ENCODE measurements at places on chromosomes 11 and 22.

DNA sequence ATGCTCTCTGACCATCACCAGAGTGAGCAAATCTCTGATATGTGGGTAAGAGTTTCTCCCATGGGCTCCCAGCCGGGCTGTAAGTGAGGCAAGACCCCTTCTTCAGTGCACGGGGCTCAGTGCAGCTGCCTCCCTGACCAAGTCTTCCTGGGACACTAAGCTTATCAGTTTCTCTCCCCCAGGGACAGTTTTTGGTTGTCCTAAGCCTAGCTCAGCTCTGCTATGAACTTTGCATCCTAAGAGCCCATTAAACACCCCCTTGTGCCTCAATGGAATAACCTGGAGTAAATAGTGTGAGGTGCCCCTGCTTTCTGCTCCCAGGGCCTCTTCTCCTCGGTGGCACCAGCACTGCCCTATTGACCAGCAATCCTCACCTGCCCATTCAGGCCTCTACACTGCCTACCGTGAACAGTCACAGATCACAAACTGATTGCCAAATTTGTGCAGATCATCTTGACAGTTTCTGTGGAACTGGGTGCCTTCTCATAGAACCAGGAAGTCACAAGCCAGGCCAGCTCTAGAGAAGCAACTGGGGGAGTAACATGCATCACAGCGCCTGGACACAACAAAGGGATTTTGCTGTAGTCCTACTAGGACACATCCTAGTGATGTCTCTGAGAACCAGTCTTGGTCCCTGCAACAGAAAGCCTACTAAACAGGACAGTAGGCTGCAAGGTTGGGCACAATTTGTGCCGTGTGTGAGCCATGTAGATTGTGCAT is 19.5 kb upstream of the IGLL5 start:
- no peak for DNase-seq

- no peak for DNase-seq
These were observed 28.2 kb downstream of the ZBED4 start for GRCh38 chr22:49881856-49882255.

GRCh38 chr22:48804811-48805301 is 1022.8 kb downstream of the BRD1 start:
- DNase-seq = no peak

- DNase-seq = peak; percentile 65
These were observed 25.2 kb downstream of the FLRT1 start for GRCh38 chr11:64060861-64061444.

GRCh38 chr22:50150161-50151129 is 20.1 kb upstream of the PANX2 start:
- DNase-seq = no peak

GRCh38 chr11:48054994-48055291 is 74.6 kb downstream of the PTPRJ start:
- no peak for DNase-seq

DNA sequence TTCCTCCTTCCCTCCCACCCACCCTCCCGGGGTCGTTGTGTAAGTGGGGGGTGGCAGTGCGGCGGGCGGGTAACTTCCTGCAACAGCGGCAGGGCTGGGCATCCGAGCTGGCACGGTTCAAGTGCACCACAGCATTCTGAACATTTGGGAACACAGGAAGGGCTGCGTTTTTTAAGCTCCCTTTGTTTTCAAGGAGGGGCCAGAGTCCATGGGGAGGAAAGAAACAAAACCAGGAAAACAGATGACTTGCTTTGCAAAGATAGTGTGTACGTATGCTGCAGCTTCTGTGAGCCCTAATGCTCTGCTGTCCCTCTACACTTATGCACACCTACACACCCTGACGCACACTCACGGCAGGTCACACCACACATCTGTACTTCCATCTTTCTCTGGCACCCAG is 152.5 kb downstream of the FBXO7 start:
- no peak for DNase-seq

GRCh38 chr11:64967375-64967774 is 4.5 kb downstream of the MAJIN start:
- no peak for DNase-seq

- no peak for DNase-seq
These were observed 10.2 kb upstream of the ST3GAL4 start for GRCh38 chr11:126345283-126345682.

DNA sequence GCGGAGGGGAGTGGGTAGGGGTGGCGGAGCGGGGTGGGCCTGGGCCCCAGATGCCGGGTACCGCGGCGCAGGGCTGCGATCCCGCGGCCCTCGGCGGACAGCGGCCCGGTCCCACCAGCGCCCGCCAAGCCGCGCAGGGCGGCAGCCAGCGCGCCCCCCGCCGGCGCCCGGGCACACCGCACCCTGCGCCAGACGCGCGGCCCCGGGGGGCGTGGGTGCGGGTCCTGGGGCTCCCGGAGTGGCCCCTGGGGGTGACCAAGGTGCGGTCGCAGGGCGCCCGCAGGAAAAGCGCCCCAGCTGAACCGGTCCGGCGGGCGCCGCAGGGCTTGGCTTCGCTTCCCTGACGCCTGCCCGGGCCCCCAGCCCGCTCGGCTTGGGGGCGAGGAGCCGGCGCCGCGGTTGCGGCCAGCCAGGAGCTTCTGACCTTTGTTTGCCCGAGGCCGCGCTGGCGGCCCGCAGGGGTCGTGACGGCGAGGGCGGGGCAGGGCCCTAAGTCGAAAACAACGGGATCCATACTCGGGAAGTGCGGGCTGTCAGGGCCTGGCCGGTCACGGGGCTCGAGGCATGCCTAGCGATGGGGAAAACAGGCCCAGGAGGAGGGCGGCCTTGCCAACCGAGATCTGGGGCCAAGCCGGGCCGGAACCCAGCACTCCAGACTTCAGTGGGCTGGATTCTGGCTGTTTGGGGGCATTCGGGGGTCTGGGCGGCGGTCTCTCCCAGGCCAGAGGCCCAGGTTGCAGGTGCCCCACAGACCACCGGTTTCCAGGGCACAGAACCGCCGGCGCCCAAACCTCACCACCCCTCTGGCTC is 581 bp upstream of the AP5B1 start:
- no peak for DNase-seq

DNA sequence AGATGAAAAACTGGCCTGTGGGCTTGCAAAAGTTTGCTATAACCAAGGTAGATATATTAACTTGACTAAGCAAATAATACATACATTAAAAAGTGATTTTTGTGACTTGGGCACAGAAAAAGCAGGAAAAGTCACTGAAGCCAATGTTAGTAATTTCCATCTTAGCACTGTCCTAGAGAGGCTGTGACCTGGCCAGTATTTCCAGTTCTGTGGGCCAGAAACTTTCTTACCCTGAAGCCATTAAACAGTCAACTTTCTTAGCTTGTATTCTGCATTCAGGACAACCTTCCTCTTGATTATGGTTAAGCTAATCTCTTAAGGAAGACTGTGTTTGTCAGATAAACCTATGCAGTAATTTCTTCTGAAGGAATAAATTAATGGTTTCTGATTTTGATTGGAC is 22.3 kb upstream of the SLC36A4 start:
- no peak for DNase-seq

DNA sequence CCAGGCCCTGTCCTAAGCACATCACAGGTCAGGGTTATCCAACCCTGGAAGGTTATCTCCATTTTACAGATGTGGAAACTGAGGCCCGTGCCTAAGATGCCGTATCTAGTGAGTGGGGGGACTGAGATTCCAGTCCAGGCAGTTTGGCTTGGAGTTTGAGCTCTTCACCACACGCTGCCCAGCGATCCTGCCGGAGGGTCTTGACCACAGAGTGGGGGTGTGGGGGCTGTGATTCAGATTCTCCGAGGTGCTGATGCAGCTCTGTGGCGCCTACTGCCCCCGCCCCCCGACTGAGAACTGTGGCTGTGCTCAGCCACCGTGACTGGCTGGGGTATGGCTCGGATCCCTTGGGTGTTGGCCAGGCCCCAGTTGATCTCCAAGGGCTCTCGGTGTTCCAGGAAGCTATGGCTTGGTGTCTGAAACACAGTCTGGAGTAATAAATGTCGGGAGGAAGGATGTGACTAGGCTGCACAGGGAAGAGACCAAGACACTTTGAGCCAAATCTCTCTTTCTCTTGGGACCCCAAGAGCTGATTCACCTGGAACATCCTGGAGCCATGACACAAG is 60.6 kb upstream of the RASD2 start:
- no peak for DNase-seq

GRCh38 chr11:16787035-16787742 is 48.7 kb downstream of the C11orf58 start:
- DNase-seq = no peak

DNA sequence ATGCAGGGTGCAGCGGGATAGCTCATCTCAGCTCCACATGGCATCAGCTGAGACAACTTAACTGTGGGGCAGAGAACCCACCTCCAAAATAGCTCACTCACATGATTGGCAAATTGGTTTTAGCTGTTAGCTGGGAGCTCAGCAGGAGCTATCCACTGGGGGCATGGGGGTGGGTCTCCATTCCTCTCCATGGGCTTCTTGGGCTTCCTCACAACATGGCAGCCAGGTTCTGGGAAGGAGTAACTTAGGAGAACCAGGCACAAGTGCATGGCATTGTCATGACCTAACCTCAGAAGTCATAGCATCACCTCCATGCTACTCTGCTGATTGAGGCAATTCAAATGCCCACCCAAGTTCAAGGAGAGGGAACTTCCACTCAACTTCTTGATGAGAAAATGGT is 85.5 kb downstream of the MN1 start:
- no peak for DNase-seq

DNA sequence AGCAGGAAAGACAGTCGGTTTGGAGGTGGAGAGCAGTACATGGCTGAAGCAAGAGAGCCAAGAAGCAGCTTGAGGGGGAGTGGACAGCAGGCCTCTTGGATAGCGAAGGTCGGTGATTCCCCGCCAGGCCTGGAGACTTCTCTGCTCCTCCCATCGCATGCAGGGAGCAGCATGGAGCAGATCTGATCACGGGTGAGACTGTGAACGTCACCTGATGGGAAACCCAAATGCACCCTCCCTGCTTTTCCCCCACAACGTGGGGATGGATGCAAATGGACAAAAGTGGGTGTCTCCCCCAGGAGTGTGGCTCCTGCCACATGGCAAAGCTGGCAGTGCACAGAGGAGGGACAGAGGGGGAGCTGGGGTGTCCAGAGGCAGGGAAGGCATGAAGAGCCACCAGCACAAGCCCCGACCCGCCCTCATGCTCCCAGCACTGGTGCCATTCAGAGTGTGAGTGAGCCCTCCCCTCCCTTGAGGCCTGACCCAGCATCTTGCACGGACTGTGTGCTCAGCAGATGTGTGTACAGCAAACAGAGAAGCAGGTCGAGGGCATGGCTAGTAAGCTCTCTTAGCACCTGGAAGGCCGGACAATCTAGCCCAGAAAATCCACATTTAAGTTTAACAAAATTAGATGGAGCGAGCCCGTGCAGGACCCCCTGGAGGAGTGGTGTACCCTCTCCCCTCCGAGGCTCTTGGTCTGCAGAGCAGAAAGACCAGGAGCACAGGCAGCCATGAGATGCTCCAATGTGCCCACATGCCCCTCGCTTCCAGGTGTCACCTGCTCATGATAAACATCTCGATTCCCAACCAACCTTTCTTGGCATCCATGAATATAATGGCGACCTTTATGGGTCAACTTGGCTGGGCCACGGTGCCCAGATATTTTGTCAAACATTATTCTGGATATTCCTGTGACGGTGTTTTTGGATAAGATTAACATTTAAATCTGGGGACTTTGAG is 661.7 kb downstream of the TBC1D22A start:
- no peak for DNase-seq

- DNase-seq = no peak
These were observed 11.9 kb downstream of the DUSP8 start for GRCh38 chr11:1560002-1560648.

- no peak for DNase-seq
These were observed 26.6 kb downstream of the EMID1 start for GRCh38 chr22:29231971-29232959.

GRCh38 chr11:62542750-62543567 is 3.6 kb downstream of the AHNAK start:
- DNase-seq = peak; percentile 62

- DNase-seq = no peak
These were observed 274.7 kb downstream of the CASP12 start for GRCh38 chr11:104623518-104623917.

GRCh38 chr11:47514825-47515647 is 37.9 kb downstream of the CELF1 start:
- no peak for DNase-seq

- DNase-seq = no peak
These were observed 133.5 kb upstream of the CADM1 start for GRCh38 chr11:115637599-115638241.

Measured in NCI-H774 (cell line).